Activated CD8-positive, alpha-beta T cell treated with anti-CD3 and anti-CD28 coated beads for 36 hours (primary cell): ENCODE measurements at places on chromosomes 1 and 21. TPM values are rescaled to one million over a fixed set of nuclear protein-coding genes. Genes with fewer than 3 reads are reported as not detected.

GABRD gene
- total RNA-seq: not detected

OLFML2B gene
- total RNA-seq: not detected

GDAP2 gene
- 20.4 TPM for total RNA-seq

PAFAH2 gene
- 8.0 TPM for total RNA-seq

RUNX3 gene
- total RNA-seq: 180 TPM

FAM72A gene
- 31.9 TPM for total RNA-seq

RSPO1 gene
- not detected for total RNA-seq

ZNF695 gene
- total RNA-seq: 1.1 TPM
